ENCODE measurements at places on chromosomes 13 and 19.

- peak; percentile 18 for DNase-seq
Measured at GRCh38 chr19:45591004-45591637, 6.5 kb upstream of the OPA3 start.

DNA sequence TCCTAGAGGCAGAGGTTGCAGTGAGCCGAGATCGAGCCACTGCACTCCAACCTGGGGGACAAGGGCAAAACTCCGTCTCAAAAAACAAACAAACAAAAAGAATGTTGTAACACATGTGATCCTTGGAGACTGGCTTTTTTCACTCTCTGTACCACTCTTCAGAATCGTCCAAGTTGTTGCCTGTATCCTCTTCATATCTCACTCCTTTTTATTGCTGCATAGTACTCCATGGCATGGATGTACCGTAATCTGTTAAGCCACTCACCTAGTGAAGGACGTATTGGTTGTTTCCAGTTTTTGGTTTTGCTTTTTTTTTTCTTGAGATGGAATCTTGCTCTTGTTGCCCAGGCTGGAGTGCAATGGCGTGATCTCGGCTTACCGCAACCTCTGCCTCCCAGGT is 7.0 kb upstream of the CD22 start:
- DNase-seq = no peak

GRCh38 chr19:970695-971094 is 13.4 kb upstream of the WDR18 start:
- DNase-seq = no peak

DNA sequence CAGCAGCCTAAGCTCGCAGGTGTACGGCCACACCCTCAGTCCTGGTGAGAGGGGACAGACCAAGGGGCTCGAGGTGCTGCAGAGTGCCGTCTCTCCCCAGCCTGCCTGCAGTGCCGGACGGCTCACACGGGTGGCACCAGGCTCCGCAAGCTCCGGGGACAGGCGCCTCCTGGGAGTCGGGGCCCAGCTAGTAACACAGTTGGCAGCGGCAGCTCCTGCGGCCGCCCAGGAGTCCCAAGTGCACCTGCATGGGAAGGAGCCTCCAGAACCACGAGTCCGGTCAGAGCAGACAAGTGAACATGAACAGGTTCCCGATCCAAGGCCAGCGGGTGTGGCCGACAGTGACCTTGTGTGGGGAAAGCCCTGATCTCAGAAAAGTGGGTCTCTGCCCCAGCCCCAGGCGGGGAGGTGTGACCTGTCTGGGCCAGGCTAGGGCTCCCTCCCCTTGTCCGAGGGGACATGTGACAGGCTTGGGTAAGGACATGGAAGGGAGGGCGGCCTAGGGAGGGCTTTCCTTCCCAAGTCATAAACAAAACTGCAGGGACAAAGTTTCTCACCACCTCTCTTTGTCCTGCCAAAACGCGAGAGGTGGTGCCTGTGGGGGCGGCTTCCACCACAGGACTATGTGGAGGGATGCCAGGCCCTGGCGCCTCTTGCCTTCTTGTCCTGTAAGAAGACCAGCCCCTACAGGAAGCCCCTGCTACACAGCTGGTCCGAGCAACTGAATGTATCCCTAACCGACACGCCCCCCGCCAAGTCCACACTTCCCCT is 46.5 kb downstream of the MLLT1 start:
- no peak for DNase-seq

GRCh38 chr19:39752390-39752789 is 14.6 kb upstream of the CLC start:
- DNase-seq = no peak

- no peak for DNase-seq
Measured at GRCh38 chr13:107518780-107519179, 696.6 kb downstream of the LIG4 start.

- no peak for DNase-seq
Measured at GRCh38 chr13:95588721-95589120, 36.2 kb downstream of the CLDN10 start.

- no peak for DNase-seq
Measured at GRCh38 chr13:24086642-24087041, 73.9 kb upstream of the SPATA13 start.

DNA sequence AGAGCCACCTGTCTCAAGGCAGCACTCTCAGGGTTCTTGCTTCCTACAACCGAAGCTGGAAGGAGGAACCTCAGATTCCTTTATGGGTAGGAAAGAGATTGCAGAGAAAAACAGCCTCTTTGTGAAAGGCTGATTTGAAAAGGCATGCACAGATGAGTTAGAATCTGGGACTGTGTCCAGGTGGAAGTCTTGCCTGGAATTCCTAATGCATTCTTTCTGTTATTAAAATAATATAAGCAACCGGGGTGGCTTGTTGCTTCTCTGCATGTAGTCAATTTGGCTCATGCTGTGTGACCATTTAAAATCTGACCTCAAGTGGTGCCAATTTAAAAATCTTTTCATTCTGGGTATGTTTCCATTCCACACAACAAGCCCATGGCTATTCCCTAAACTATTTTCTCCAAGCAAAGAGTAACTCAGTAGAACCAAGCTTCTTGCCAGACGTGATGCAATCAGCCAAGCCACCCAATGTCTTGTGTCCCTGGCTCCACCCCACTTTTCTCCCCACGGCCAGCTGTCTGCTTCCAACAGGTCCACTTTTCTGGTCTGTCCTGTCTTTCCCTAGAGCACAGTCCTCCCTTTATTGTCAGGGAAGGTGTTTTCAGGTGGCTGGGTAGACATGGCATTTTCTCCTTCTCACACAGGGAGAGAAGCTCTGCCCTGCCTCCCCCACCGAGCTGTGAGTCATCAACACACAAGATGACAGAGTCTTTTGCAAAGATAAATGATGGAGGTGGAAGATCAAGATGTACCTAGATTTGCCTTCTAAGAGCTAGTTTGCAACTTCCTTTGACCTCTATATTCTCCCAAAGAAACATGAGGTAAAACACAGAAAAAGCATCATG is 394.3 kb downstream of the FOXO1 start:
- peak; percentile 32 for DNase-seq

- no peak for DNase-seq
Measured at GRCh38 chr13:22505489-22505888, 675.3 kb upstream of the SGCG start.

GRCh38 chr19:17112700-17113099 is 37.1 kb downstream of the MYO9B start:
- DNase-seq = no peak

DNA sequence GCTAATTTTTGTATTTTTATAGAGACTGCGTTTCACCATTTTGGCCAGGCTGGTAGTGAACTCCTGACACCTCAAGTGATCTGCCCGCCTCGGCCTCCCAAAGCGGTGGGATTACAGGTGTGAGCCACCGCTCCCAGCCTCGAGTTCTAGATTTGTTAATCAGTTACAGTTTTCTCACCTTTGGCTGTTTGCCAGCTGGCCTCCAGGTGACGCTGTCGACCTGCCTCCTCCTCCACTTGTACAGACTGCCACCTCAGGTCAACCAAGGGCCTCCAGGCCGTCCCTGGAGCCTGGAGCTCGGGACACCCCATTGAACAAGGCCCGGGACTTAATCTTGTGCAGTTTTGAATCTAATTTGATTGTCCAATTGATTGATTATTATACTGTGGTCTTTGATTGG is 45.5 kb downstream of the IER2 start:
- peak; percentile 55 for DNase-seq

GRCh38 chr19:36081385-36081784 is 26.7 kb downstream of the WDR62 start:
- DNase-seq = no peak

DNA sequence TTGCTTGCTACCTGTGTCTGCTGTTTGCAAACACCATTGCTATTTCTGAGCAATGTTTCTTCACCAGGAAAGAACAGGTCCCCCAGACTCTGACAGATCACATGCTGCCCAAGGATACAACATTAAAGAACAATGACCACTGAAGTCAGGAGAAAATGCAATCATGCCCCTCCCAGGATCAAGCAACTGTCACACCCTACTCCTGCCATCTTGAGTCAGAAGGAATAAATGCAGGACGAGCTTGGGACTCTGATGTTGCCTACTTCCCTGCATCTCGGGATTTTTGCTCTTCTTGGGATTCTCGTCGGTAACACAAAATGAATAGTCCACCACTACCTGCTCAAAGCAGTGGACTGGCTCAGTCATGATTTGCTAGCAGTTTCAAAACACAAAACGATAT is 490.6 kb downstream of the COG6 start:
- DNase-seq = no peak

DNA sequence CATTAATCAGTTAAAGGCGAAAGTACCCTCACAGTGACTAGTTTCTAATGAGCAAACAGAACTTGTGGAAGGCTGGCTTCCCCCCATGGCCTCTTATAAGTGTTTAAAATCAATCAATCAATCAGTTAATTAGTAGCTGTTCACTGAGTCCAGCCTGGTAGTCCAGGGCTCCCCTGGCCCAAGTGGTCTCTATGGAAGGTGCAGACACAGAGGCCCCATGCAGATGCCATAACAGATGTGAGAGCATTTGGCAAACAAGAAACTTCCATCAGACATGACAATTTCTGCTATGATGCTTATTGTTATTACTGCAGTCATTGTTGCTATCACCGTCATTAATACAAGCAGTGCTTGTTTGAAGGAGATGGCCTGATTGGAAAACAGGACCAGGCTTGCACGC is 179.0 kb upstream of the TSHZ3 start:
- DNase-seq = no peak

GRCh38 chr19:41564515-41565378 is 11.2 kb upstream of the CEACAM21 start:
- DNase-seq = no peak

GRCh38 chr19:49453757-49454240 is 774 bp downstream of the ALDH16A1 start:
- DNase-seq = no peak

GRCh38 chr19:2488405-2488941 is 12.5 kb downstream of the GADD45B start:
- no peak for DNase-seq

DNA sequence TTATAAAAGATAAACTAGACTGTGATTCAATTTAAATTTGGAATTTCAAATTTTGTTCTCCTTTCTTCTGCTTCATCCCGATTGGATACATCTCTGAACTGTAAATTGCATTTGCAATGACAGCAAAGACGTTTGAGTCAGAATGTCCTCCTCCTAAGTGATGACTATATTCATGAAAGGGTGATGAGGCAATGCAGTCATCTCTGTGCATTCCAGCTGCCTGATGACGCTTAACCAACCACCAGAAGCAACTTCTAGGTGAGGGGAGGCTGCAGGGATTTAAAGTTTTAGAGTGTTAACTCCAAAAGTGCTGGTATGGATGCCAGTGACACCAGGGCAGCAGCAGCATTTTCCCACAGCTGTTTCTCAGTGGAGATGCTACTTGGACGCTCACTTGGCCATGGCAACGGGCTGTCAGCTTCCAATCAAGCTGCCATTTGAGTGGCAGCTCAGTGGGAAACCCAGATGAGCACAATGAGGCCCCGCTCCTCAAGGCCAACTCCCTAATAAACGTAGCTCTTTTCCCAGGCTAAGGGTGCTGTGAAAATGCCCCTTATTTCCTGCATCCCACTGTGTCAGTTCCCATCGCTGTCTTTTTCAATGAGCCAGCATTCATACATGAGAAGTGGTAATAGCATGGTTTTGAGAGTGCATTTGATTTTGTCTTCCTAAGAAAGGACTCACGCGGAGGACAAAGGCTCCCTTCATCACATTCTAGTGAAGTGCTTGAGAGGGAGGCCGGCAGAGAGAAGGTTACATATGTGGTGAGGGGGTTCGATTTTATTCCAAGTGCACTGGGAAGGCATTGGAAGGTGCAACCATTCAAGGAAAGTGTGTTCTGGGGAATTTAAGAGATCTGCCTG is 45.2 kb upstream of the AMER2 start:
- no peak for DNase-seq

DNA sequence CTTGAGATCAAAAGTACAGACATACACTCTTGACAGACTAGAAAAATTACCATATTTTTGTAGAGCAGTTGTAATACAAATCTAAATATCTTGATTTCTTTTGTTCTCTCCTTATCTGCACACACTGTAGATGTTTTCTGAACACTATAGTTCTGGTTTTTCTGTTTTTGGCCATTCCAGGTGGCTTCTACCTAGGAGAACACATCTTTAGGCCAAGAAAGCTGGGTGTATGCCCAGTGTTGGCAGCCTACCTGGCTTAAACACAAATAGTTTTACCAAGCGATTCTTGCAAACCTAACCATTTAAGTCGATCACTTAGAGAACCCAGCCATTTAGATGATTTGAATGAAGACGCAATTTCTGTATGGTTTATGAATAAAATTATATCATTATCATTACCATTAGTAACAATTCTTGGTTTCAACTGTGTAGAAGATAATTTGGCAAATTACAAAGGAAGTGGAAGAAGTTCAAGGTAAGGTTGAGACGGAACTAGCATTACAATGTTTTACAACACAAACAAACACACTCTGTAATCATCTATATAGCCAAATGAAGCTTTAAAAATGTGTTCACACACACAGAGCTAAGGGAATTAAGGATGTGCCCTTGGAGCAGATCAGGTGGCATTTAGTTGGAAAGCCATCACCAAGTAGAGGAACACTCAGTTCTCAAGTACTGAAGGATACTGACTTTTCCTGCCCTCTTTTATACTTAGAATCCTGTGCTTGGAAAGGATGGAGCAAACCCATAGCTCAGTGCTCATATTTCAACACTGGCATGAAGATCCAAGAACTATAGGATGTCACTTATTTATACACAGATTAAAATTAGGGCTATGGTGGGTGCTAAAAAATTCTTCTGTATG is 36.2 kb downstream of the ERCC5 start:
- DNase-seq = no peak

DNA sequence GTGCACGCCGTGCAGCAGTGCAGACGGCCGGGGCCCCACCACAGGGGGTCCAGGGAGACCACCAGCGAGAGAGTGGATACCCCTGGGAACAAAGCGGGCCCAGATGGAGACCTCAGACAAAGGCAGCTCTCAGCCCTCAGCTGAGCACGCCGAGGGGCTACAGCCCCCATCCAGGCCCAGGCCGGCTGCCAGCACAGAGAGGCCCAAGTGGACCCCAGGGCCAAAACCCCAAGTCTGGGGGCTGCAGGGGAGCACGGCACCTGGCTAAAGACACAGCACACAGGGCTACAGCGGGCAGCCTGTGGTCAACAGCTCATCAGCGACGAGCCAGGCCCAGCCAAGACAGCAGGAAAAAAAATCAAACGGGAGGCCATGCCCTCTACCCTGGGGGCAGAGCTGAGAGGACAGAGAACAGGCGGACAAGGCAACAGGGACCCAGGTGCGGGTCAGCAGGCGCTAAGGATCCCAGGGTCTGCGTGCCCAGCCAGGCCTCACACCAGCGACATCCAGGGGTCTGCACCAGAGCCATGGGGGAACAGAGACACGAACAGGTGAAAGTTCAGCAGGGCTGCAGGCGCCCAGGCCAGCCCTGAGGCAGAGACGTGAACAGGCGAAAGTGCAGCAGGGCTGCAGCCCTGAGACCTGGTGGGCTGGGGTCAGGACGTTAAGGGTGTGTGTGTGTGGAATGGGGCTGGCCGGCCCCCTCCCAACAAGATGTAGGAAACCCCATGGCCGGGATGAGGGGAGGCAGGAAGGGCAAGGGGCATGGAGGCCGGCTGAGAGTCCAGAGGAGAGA is 34.3 kb downstream of the RASA3 start:
- no peak for DNase-seq

DNA sequence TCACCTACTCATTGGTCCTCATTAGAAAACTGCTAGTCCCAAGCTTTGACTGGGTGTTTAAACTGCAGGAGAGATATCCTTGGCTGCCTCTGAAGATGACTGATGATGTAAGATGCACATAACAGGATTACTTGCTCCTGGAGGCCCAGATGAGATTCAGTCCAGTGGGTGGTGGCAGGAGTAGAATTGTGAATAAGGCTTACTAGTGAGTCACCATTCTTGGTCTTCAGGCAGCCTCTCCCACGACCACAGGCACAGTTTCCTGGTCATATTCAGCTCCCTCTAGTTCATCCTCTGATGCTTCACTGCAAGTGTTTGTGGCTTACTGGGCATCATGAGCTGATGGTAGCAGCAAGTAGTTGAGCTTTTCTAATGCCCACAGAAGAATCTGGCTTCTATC is 12.1 kb downstream of the SERTM1 start:
- no peak for DNase-seq
